Ascending aorta (tissue), 2 donors: ENCODE measurements at places on chromosomes 4 and X. TPM values are rescaled to one million over a fixed set of nuclear protein-coding genes. Genes with fewer than 3 reads are reported as not detected.

Gene BCLAF3
- total RNA-seq, result 5.0 TPM

Gene EMCN
- total RNA-seq, result 24.6 TPM

Gene ANOS1
- total RNA-seq, result 1.7 TPM

Gene PSAPL1
- total RNA-seq, result not detected

DNA sequence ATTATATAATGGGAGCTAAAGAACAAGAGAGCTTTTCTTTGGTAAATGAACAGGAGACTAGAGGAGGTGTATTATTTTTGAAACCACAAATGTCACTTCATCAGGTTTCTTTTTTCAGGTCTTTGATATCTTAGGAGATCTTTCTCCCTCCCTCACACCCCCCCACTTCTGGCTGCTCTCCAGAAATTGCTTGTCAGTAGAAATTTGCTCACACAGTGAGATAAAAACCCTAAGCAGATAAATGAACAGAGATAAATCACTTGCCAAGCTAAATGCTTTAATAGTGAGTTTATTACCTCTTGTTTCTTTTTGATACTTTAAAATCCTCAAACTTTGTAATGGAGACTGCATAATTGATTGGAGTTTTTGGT is 421.2 kb upstream of the TENM3 start:
- no peak for DNase-seq

DNA sequence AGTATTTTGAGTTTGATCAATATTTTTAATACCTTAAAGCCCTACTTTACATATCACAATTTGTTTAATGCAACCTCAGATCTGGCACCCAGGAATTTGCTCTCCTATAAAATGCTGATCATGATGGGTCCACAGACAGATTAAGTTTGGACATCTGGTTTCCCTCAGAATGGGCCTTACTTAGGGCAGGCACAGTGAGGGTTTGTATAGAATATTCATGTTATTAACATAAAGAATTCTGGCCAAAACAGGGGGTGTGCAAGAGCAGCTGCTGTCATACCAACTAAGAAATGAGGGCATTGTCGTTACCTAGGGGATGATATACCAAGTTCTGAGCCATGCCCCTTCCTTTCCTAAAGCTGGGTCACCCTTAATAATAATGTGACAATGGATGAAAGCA is 37.5 kb upstream of the CENPU start:
- DNase-seq, result no peak

DNA sequence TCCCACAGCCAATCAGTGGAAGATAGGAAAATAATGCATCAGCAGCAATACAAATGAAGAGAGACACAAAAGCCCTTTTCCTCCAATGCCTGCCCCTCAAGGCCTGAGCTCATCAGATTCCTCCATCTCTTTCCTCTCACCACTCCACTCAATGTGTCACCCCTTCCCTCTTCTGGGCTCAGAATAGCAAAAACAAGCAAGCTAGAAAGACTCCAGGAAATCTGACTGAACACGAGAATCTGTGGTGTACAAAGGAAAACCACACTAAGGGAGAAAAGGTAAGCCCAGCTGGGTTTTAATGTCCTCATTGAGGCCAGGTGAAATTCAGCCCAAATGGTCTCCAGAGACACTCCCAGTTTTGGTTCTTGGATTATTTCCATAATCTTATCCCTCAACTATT is 46.3 kb downstream of the ARHGEF9 start:
- DNase-seq, result no peak

- no peak for DNase-seq
These were observed 10.4 kb upstream of the PRSS12 start for GRCh38 chr4:118363166-118363565.
